ENCODE measurements at places on chromosomes 2 and 18.

- DNase-seq = no peak
These were observed 87.8 kb downstream of the CALCRL start for GRCh38 chr2:187360286-187360685.

DNA sequence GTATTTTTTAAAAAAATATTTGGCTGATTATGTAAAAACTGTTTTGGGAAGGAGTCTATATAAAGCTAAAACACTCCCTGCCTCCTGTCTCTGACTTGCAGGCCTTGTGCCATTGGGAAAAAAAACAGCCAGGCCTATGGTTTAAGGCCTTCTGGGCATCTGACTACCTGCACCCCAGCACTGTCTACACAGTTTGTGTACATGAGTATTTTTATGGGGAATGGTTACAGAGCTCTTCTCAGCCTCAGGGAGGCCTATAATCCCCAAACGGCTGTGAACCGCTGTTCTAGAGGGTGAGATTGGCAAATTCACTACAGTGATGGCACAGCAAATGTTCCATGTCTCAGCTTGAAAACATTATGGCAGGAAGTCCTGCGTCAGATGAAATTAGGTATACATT is 96.1 kb downstream of the LTBP1 start:
- no peak for DNase-seq

DNA sequence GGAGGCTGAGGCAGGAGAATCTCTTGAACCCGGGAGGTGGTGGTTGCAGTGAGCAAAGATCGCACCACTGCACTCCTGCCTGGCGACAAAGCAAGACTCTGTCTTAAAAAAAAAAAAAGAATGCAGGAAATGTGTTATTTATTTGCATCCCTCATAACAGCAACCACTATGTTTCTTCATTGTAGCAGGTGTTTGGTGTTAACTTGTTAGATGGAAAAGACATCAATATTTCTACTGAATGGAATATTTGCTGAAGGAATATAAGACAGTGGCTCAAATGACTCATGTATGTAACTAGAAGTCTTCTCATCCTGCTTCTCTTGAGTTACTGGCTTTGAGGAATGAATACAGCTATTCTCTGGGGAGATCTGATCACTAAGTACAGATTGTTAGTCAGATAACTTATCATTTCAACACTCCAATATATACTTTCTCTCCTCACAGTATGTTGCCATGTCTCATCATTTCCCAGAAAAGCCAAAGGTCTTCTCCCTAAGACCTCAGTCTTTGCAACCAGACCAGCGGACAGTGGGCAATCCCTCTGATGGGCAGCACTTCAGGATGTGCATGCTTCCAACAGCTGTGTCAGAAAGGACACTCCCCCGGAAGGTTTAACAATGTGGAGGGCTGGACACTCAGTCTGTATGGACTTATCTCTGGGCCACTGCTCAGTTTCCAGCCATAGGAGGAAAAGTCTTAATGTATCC is 104.4 kb upstream of the STK17B start:
- DNase-seq = no peak

DNA sequence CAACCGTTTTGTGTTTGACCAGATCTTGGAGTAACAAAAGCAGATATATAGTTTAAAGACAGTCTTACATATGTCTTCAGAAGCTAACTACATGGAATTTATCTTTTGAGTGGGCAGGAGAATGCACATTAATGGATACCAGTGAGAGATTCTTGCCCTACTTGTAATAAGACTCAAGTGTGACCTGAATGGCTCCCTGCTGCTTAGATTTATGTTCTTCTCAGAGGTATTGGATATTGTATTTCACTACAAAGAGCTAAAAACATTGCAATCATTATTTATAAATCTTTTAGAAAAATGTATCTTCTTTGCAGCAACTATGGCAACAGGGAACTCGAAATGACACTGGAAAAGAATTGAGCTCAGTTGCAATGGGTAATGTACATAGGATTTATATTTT is 227.7 kb downstream of the LRRTM4 start:
- DNase-seq = no peak

GRCh38 chr18:8163286-8163959 is 445.8 kb upstream of the RAB12 start:
- DNase-seq = no peak

DNA sequence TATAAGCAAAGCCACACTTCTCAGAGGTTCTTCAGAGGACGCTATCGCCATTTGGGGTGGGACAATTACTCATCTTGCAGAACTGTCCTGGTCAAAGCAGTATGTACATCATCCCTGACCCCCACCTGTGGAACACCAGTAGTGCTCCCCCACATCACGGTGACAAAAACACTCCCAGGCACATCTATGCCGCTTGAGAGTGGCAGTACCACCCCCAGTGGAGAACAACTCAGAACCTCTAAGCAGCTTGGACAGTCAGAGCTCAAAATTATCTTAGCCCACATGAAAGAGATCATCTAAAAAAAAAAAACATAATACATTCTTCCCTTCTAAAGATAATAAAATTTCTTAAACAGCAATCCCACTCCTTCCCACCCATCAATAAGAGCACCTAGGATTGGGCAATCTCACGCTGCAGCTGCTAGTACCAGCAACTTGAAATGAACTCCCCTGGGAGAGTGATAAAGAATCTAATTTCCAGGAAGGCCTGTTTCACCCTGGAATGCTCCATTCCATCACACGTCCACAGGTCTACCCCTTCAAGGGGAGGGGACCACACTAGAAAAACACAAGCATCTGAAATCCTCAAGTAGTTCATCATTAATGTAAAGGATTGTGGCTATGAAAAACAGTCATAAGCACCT is 31.7 kb downstream of the LRP2 start:
- no peak for DNase-seq

DNA sequence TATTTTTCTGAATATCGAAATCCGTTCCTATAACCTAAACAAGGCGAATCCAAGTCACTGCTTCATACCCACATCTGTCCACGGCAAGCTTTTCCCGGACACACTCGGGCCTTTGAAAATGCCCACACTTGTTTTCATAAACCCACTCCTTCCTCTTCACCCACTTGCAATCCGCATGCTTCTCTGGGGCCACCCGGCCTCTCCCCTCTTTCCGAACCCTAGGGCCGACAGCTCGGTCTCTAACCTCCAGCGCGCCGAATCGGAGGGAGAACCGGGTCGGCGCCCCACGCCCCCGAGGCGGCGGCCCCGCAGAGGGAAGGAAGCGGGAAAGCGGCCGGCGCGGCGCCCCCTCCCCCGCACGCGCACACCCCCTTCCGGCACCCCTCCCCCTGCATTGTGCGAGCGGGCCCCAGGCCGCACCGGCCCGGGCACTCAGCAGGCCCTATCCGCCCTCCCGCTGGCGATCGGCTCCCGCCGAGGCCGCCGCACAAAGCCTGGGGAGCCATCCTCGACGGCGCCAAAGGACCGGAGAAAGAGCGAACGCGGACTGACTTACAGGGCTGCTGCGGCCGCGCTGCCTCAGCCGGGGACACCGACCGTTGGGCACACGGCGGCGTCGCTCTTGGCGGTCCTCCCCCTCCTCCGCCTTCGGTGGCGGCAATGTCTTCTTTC is 467 bp downstream of the PUM2 start:
- DNase-seq = peak; percentile 68

DNA sequence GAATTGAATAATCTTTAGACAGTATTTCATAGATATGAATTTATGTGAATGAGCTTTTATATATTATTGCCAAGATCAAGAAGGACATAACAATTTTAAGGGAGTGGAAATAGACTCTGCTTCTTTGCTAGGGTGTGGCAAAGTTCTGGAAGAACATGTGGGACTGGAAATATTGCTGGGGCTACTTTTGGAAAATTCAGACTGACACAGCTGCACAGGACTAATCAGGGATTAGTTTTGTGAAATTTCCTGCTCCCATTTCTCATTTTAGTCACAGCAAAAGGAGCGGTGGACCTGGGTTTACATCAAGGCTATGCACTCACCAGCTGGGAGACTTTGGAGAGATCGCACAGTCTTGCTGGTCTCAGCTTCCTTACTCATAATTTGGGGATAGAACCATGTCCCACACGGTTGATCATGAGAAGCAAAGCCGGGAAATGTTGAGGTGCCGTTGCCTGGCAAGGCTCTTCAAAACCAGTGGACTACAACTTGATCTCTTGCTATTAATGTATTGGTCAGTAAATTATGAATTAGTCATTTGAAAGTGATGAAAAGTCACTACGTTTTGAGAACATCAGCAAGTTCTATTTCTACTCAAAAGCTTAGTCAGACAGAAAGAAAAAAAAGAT is 42.4 kb downstream of the IL1RL2 start:
- no peak for DNase-seq

DNA sequence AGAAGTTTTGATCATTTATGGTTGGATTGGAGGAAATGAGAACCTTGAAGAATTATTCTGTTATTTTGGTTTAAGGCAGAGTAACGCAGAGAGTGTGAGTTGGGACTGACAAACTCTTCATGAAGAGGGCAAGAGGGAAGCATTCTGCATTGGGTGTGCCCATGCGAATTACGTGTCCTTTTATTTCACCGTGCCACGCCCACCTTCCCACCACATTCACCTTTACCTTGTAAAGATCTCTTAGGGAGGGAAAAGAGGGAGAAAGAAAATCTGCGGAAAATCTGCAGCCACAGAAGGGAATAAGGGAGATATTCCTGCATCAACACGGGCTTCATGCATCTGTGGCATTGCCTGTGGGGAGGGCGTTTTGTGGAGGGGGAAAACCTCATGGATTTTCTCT is 31.8 kb downstream of the SLC9A4 start:
- DNase-seq = no peak

GRCh38 chr2:588074-588645 is 89.0 kb downstream of the TMEM18 start:
- no peak for DNase-seq

GRCh38 chr2:152483276-152484063 is 148.5 kb downstream of the FMNL2 start:
- no peak for DNase-seq
